ENCODE measurements at places on chromosomes 3 and 15.

GRCh38 chr3:130950124-130950523 is 56.2 kb downstream of the ATP2C1 start:
- no peak for DNase-seq

DNA sequence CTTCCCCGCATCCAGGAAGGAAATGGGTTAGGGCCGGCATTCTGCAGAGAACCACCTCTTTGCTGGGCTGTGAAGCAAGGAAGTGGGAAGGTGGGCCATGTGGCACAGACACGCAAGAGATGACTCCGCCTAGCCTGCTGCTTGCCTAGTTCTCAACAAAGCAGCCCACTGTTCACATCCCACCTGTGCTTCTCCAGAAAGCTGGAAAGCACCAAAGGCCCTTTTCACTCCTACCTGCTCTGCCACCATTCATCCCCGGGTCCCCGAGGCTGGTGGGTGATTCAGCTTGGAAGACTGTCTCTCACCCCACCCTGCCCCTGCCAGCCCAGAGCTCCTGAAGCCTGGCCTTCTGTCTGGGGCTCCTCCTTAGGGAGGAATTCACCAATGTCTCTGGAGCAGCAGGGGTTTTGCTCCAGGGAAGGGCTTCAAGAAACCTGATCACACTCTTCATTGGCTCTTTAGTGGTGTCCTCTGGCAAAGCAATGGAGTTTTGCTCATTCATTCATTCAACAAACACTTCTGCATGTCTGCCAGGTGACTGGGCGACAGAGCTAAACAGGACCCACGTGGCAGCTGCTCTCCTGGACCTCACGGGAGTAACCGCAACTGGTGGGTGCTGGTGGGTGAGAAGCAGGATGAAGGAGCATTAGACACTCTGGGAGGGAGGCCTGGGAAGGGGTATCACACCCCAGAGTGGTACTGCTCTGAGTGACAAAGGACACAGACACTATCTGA is 145.4 kb upstream of the TLE3 start:
- DNase-seq = peak; percentile 54

- DNase-seq = peak; percentile 78
These were observed 101.4 kb downstream of the FNDC3B start for GRCh38 chr3:172140499-172141391.

DNA sequence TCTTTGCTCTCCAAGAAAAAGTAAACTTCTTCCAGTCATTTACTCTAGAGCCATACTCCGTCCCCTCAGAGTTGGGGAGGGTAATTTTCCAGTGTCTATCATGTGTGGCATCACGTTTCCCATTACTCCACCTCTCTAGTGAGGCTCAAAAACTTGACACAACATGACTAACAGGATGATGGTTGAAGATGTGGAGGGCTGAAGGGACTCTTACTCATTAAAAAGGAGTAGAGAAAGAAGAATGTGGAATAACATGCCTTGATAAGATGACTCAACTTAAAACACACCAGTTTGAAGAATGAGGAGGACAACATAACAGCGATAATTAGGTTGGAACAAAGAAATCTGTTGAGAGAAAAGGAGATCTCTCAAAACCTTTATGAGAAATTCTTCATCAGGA is 894.3 kb downstream of the OTOL1 start:
- no peak for DNase-seq

DNA sequence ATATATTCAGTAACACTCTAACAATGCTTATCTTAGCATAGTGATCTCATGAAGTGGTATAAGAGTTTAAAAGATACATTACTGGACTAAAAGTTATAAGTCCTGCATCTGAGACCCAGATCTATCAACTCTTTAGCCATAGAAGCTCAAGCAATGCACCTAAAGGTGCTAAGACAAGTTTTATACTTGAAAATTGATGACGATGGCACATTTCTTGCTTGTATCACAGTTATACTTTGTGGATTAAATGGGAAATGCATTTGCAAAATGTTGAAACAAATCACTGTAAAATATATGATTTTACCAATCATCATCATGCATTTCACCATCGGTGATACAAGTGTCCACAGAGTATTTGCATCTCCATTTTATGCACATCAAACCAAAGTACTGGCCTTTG is 525.3 kb upstream of the ZNF385D start:
- no peak for DNase-seq

GRCh38 chr15:85788771-85789495 is 5.8 kb downstream of the KLHL25 start:
- no peak for DNase-seq

DNA sequence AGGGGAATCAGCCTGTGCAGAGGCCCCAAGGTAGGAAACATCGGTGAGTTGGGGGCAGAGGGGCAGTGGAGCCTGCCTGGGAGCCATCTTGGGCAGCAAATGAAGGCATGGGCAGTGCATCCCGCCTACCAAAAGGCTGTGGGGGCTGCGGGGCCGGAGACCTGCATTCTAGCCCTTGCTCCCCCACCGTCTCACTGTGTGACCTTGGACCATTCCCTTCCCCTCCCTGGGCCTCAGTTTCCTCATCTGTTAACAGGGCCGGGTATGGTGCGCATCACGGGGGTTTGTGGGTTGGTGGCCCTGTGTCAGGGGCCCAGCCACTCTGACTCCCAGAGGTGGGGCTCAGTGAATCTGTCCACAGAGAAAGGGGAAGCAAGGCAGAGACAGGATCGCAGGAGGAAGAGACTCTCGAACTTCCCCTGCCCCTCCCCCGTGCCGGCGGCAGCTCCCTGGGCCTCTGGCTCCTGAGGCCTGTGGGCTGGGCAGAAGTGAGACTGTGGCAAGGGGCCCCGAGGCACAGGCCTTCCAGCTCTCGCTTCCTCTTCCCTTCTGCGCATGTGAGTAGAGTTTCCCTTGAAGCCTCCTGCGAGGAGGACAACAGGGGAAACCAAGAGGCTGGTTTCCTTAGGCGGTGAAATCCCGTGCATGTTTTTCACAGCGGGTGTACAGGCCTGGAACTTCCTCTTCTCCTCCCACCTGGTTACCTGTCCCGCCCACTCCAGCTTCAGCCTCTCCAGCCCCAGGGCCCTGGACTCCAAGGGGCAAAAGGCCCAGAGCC is 42.9 kb downstream of the IDH2 start:
- DNase-seq = peak; percentile 82

- DNase-seq = no peak
These were observed 77.0 kb upstream of the PLSCR5 start for GRCh38 chr3:146682171-146682570.

- DNase-seq = no peak
These were observed 1.3 kb upstream of the ETV5 start for GRCh38 chr3:186109897-186110803.

GRCh38 chr3:77191640-77192039 is 151.7 kb downstream of the ROBO2 start:
- no peak for DNase-seq

DNA sequence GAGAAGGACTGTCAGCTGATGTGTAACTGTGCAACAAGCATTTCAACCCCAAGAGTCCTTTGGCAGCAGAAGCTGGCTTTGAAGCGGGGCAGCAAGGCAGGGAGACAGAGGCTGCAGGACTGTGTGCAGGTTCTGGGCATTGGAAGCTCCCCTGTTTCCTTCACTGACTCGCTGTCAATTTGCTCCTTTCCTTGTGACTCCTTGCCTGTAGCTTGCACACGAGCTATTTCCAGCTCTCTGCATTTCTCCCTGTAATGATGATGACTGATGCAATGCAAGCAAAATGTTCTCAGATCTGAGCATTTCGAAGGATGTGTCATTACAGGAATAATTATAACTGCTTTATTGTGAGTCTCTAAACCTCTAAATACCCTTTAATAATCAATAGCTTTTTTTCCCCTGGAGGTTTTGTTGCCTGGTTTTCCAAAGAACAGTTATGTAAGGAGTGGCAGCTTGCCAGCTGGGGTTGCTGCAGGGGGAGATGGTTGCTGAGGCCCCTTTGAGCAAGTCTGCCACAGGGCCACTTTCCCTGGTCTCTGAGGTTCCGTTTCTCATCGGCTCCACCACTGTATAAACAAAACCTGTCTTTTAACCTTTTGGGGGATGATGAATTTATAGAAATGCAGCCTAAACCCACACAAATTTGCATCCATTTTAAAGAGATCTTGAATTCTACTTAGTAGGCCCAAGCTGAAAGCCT is 2.8 kb downstream of the APOD start:
- no peak for DNase-seq
